ENCODE measurements at places on chromosomes 4 and X.

GRCh38 chr4:142416121-142416520 lies 430.0 kb downstream of the INPP4B start:
- no peak for DNase-seq

GRCh38 chr4:141853091-141853764 lies 216.8 kb downstream of the IL15 start:
- DNase-seq: no peak

DNA sequence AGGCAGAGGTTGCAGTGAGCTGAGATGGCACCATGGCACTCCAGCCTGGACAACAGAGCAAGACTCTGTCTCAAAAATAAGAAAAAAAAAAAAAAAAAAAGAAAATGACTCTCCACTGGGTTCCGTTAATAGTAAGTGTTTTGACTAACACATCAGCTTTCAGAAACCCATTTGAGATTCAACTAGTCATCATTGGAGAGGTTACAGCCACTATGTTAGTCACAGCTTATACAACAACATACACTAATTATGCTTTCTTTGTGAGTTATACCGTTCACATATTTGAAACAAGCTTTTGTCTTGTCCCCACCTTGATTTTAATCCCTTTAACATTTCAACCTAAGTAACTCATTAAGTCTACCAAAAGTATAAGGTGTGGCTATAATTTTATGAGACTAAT lies 48.2 kb downstream of the HADH start:
- no peak for DNase-seq

- no peak for DNase-seq
These were observed 71.0 kb downstream of the SNCA start for GRCh38 chr4:89765966-89766365.

GRCh38 chr4:13056630-13057189 lies 427.4 kb downstream of the RAB28 start:
- no peak for DNase-seq

DNA sequence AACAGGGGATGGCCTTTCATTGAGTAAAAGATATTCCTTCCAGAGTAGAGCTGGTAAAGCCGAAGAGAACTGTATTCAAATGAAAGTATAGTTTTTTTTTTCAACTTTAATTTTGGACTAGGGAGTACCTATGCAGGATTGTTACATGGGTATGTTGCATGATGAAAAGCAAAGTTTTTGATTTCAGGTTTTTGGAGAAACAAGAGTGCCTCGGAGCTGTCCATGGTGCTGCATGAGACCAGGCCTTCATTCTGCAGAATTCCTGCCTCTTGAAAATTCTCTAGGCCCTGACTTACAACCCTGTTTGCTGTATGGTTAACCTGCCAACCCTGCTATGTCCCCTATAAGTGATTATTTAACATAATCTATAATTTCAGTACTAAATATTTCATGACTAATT lies 1065.7 kb upstream of the FTHL17 start:
- DNase-seq: no peak

GRCh38 chrX:39613482-39613995 lies 484.2 kb downstream of the BCOR start:
- DNase-seq: no peak

DNA sequence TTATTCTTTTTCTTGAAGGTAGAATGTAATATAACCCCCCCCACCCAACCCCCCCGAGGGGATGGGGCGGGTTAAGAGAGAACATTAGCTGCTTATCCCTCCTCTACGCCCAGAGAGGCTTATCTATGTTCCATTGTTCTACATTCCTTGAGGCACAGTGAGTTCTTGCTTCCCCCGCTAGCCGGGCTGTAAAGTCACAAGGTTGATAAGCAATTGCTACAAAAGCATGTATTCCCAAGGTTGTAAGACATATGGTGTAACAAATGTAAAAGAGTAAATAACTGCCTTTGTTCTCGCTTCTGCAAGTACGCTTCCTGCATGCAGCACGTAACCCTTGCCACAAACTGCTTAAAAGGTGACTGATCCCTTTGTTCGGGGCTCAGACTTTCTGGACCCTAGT lies 8.2 kb downstream of the DCAF8L2 start:
- no peak for DNase-seq

GRCh38 chr4:140719686-140720085 lies 36.5 kb downstream of the TBC1D9 start:
- no peak for DNase-seq

GRCh38 chr4:125169192-125169591 lies 145.6 kb upstream of the FAT4 start:
- no peak for DNase-seq

GRCh38 chrX:3501833-3502535 lies 155.5 kb upstream of the MXRA5 start:
- no peak for DNase-seq

- peak; percentile 67 for DNase-seq
These were observed 26.7 kb downstream of the HTT-AS start for GRCh38 chr4:3047464-3048286.

DNA sequence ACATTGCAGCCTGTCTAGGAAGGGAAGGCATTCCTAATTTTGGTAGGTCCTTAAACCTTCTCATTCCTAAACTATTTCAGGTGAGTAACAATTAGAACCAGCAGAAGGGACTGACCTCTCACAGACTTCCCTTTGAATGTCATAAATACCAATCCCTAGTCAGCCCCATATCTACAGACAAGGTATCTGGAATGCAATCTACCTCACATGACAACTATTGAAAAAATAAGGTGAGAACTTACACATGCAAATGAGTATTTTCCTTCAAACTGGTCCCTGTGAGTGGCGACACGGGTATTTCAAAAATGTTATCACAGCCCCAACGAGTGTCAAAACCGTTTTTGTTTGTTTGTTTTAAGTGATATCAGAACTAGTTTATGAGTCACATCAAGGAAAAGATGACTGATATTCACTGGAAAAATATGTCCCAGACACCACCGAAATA lies 102.4 kb upstream of the VCX2 start:
- no peak for DNase-seq

GRCh38 chrX:146602246-146602645 lies 207.3 kb upstream of the CXorf51B start:
- DNase-seq: no peak

DNA sequence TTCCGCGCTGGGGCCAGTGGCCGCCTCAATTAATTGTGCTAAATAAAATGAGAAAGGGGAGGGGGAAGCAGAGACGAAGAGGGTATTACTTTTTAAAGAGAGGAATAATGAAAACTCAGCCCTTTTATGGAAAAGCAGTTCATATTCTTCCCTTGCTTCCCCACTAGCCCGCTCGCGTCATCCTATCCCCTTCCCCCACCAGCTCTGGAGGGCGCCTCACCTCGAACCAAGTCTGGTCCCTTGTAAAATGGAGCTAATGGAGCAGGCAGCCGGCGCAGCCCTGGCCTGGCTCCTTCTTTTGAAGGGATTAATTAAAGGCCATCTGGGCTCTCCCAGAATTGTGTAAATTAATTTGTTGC lies 511 bp upstream of the NKX6-1 start:
- DNase-seq: no peak

DNA sequence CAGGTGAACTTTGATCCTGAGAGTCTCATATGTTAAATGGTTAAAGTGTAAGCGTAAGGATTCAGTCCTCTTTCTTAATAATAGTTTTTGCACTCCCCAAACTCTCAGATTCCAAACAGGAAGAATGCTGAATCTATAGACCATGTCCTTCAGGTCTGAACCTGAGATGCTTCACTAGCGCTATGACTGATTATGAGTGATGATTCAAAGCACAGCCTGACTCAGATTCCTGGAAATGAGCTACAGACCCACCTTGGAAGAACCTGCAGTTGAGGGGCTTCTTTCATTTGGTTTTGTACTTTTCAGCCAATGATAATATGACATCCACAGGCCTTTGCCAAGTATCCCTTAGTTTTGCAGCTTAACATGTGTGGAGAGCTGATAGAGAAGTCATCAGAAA lies 1.4 kb downstream of the EDNRA start:
- DNase-seq: no peak

DNA sequence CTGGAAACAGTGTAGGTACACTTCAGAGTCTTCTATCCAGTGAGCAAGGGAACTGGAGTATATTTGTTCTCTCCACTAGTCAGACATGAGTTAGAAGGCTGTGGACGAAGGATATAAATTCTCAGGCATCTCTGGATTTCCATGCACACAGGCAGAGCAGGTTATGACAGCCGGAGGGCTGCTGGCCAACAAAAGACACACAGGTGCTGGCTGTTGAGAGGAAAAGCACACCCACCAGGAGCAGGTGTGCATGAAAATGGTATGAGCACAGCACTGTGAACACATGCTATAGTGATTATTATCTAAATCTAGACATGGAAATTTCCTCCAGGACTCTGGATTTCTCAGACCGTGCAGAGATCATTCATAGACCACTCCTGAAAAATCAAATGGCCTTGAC lies 444.7 kb upstream of the RPS6KA3 start:
- DNase-seq: no peak

DNA sequence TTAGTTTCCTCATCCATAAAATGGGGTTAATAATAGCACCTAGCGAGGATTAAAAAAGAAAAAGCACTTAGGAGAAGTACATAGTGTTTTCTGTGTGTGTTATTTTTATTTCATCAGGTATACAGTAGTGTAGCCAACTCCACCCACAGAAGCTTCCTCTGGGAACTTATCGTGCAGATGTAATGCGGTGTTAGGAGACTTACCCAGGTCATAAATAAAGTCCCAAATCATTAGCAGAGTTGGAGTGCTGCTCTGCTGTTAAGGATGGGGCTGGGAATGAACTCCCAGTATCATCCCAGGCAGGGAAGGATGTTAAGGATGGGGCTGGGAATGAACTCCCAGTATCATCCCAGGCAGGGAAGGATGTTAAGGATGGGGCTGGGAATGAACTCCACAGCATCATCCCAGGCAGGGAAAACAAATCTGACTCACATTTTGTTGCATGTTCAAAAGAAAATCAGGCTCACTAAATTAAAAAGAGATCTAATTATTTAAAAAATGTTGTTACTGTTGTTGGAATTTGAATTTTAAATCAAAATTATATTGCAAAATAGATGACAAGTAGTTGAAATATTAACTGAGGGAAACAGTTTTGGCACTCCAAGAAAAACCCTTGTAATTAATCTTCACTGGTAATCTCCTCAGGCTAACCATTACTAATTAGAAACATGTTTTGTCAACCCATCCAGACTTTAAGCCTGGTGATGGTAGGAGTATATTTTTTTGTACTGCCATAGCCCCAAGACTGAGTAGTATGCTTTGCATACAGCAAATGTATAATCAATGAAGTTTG lies 10.2 kb upstream of the SFRP2 start:
- DNase-seq: no peak

DNA sequence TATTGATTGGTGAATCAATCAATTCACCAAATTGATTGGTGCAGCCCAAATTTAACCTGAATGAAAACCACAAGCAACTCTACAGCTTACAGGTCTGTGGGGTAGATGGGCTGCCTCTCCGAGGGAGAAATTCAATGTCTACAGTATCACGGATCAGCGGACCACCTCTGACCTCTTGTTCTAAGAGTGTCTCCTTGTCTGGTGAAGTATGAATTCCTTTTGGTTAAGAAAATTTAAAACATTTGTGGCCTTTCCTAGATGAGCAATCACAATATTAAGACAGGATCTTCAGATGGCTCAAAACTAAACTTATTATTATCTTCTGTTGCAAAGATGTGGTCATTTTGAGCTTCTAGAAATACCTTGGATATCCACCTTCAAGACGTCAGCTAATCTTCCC lies 153.3 kb downstream of the IL15 start:
- no peak for DNase-seq

GRCh38 chr4:72377491-72378194 lies 191.4 kb downstream of the ADAMTS3 start:
- DNase-seq: no peak

- DNase-seq: no peak
These were observed 484.1 kb downstream of the SMARCA1 start for GRCh38 chrX:129039176-129039575.

- no peak for DNase-seq
These were observed 86.0 kb upstream of the WWC2 start for GRCh38 chr4:183012879-183013729.

DNA sequence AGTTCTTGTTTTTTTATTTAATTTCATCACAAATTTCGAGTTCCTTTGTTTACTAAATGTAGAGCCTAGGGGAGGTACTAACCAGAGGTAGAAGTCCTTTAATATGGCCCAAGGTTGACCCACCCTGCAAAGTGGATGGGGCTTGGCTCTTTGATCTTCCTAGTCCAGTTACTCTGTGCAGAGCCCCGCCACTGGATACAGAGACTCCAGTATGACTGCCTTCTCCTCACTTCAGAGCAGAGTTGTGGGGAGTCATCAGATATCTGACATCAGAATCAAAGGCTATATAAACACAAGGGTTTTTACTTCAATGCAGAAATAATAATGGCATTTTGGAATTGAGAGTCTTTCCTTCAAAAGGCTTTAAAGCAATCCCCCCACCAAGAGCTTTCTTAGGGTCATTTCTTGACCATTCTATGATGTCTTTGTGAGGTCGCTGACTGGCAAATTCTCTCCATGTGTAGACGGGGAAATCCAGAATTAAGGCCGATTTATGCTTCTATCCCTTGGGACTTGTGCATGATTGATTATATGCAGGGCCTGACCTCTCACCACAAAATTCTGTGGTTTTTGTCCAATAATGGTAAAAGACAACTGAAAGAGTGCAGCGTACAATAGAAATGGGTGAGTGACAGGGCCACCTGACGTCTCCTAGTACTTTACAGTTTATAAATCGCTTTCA lies 88.3 kb upstream of the CITED1 start:
- DNase-seq: no peak

GRCh38 chrX:130793975-130794374 lies 109.0 kb downstream of the ENOX2 start:
- DNase-seq: no peak

DNA sequence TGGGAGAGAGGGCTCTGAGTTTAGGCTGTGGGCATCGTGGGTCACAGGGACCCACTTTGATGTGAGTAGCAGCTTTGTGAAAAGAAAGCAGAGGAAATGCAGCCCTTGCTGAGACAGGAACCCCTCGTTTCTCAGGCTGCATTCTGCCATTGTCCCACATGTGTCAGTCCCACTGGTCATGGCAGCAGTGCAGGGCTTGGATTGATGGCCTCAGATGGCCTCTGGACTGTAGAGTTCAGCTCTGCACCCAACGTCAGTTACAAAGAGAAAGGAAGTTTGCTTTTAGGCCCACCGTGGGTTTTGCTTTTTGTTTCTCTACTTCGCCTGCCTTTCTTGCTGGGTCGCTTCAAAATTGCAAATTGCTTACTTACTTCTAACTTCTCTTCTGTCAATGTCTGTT lies 248.3 kb upstream of the KLF3 start:
- no peak for DNase-seq

GRCh38 chr4:22237155-22237751 lies 278.6 kb downstream of the ADGRA3 start:
- peak; percentile 40 for DNase-seq

- DNase-seq: no peak
These were observed 90.4 kb upstream of the EOLA2 start for GRCh38 chrX:150028692-150029091.

GRCh38 chr4:121164291-121164690 lies at the start of gene TNIP3:
Gene TNIP3, minus strand, starts transcription at chr4:121164321. Its CDS starts 196 bp downstream, at chr4:121164125.
- no peak for DNase-seq

DNA sequence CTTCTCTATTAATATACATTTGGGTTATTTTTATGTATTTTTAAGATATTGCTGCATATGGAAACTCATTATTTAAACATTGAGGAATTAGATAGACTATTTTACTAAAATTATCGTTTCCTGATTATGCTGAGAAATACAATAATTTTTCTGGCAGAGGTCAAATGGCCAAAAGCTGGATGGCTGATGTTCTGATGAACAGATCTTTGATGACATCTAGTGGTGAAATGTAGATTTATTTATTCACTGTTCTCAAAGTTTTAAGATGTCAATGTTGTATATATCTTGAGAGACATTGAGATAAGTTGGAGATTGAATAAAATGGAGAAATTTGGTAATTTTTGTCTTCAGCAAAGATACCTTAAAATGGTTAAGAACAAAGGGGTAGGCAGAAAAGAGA lies 96.2 kb downstream of the UGT8 start:
- DNase-seq: no peak

- DNase-seq: no peak
These were observed 36.6 kb downstream of the RASSF6 start for GRCh38 chr4:73583666-73584065.
